Kidney glomerular epithelial cell (primary cell): ENCODE measurements at places on chromosomes 12 and 14.

DNA sequence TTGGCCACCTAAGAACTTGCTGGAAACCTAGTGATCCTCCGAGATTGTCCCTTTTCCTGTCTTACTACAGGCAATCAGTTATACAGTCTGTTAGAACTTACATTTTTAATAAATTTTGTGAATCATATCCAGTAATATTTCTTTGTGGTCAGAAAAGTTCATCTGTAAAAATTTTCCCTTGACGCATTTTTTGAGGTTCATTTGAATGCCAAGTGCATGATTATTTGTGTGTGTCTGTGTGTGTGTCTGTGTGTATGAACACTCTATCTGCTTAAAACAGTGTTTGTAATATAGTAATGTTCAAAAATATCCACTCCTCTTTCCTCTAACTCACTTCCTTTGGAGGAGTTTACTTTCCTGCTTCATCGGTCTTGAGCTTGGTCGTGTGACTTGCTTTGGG lies 468.7 kb upstream of the FLRT2 start:
- no peak for DNase-seq

DNA sequence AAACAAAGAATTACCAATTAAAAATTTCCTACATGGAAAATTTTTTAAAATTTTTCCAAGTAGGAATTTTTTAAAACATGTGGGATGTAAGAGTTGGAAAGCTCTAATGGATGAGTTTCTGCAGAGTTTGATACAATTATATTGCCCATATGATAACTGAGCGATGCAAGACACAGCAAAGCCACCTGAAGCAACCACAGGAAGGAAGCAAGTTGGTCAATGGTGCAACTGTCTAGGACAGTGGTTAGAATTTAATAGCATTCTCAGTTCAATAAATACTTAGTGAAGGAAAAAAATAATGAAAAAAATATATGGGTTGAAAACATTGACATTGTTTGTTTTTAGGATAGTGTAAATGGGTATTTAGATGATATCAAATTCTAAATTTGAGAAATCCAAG lies 178.6 kb upstream of the GARIN2 start:
- no peak for DNase-seq

DNA sequence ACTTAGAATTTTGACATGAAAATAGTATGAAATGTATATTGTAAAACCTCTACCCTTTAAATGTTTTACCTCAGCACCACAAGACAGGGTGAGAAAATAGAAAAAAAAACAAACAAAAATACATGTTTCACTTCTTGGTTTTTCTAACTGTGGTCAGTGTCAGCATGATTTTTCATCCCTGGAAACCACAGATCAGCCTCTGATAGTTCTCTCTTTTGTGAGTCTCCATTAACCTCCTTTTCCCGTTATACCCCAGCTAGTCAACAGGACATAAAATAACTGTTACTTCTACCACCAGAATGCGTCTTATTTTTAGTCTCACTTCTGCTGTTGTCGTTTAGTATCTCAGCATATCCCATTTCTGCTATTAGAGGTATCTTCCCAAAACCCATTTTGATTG lies 48.3 kb upstream of the KCNMB4 start:
- no peak for DNase-seq

DNA sequence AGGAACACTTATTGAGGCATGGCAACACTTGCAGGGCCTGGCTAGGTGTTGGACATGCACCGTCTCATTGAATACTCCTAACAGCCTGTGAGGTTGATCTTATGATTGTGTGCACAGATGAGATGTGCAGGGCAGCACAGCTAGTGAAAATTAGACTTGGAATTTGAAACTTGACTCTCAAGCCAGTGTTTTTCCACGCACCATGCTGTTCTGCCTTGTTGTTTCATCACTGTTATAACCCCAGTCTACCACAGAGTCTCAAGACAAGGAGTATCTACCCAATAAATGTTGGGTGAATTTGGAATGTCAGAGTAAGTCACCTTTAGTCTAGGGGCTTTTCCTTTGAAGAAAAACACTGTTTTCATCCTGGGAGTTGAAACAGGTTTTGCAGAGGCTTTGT lies 55.8 kb upstream of the LRIG3 start:
- DNase-seq: no peak

DNA sequence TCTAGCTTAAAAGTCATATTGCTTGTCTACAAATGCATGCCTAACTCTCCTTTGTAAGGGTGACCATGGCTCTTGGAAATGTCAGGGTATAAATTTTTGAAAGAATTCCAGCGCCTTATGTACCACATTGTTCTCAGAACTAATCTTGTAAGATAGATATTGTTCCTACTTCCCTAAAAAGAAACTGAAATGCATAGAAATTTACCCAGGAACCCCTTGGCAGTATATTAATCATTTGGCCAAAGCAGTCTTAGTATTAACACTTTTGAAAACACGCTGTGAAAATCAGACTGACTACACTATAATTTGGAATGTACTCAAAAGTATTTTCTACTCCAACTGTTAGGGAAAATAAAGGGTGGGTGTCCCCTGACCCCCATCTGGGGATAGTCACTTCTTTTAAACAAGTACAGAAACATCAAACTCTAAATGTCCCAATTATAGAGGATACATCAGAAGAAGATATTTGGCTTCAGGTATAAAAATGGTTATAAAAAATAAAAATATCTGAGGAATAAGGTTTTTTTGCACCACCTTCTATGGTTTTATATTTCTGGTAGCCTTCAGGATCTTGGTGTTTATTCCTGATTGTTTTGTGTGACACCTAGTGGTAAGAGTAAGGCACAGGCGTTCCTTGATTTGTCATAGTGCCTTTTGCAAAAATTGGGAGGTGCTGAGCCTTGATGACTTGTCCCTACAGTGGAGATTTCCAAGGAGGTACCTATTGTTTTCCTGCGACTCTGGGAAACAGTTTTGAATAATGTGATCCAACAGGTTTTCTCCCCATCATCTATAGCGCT lies 2.2 kb upstream of the NFKBIA start:
- DNase-seq: peak; percentile 55

DNA sequence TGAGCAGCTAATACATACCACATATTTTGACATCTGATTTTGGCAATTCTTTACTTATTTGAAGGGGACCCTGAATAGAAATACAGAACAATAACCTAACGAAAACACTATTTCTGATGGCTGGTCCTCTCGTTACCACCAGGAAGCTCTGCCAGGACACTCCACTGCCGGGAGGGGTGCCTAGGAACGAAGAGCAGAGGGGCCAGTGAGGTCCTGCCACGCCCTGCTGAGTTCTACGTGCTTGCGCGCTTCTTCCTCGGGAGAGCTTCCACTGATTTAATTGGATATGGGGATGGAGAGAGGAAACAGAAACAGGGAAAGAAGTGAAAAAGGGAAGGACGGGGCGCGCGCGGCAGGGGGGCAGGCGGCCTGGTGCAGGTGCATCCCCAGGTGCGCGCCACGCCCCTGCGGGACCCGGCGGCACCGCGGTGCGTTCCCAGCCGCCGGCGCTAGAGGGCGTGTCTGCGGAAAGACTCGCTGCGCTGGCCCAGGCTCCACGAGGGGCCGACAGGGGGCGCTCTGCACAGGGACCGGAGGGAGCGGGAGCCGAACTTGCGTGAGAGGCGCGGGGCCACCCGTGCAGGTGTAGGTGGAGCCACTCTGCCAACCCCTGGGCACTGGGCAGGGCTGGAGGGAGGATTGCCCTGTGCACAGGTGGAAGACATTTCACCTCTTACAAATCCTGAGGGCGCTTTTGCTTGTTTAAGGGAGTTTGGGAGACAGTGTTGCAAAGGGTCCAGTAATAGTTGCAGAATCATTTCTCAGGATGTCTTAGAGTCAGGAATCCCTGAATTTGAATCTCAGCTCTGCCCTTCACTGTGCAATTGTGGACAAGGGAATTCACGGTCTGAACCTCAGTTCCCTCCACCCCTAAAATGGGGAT lies 986.3 kb upstream of the TMEM132C start:
- peak; percentile 20 for DNase-seq

GRCh38 chr14:99257673-99258221 lies 14.2 kb downstream of the BCL11B start:
- DNase-seq: no peak

DNA sequence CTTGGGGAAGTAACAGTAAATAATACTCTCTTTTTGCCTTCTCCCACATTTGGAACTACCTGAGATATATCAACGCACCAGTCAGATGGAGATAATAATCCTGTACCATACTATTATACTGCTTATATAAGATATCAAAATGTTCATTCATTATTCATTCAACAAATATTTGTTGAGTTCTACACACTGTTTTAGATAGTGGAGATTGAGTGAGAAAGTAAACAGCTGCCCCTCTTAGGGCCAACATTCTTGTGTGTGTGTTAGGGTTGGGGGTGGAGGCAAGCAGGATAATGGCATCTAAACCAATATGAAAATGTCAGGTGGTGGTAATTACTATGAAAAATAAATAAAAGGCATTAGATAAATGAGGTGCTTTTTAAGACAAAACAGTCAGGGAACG lies 14.0 kb downstream of the MIS18BP1 start:
- DNase-seq: no peak

DNA sequence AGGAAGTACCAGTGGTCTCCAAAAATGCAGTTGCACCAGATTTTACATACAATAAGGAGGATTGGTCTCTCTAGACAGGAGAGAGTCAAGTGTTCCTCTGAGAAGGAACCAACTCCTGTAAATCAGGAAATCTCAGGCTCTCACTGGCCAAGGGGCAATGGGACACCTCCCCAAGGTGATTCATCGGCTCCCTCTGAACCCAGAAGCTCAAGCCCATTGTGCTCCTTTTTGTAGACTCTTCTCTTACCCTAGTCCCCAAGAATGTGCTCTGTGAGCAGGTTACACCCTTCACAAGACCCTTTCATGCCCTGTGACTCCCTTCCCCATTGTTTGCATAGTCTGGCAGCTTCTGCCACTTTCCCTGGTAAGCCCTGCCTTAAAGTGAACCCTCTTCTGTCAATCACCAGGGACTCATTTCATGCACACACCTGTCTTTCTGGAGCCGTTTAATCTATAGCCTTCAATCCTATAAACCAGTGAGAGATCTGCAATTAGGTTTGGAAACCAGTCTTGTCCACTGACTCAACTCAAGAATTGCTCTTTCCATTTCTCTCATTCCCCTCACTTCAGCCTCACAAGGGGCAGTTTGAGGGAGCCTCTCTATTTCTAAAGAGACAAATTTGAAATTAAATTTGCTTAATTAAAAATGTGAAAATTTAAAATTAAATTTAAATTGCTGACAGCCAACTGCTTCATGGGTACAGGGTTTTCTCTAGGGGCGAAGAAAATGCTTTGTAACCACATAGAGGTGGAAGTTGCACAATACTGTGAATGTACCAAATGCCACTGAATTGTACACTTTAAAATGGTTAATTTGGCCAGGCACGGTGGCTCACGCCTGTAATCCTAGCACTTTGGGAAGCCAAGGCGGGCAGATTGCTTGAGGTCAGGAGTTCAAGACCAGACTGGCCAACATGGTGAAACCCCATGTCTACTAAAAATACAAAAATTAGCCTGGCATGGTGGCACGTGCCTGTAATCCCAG lies 38.3 kb upstream of the LTA4H start:
- DNase-seq: no peak

DNA sequence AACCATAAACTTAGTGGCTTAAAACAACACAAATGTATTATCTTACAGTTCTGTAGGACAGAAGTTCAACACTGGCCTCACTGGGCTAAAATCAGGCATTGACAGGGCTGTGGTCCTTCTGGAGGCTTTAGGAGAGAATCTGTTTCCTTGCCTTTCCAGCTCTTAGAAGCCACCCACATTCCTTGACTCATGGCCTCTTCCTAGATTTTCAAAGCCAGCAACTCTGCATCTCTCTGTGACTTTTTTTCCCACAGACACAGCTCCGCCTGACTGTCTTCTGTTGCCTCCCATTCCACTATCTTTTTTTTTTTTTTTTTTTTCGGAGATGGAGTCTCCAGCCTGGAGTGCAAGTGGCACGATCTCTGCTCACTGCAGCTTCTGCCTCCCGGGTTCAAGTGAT lies 11.8 kb upstream of the NFATC4 start:
- no peak for DNase-seq

DNA sequence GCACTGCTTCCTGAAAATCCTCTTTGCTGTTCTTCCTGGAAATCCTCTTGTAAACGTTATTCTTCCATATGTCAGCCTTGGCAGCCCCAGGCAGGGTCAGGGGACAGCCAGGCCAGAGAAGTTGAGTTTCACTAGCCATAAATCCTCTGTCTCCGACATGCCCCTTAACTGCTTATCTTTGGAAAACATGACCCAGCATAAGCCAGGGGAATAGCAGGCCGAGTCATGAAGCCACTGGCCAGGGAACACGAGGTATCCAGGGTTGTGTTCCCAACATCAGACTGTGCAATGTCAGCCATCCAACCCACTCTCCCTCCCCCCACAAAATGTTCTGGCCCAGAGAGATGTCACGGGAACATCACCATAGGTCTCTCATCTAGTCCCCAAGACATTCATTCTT lies 453.9 kb downstream of the MED13L start:
- DNase-seq: no peak

- DNase-seq: no peak
These were observed 37.6 kb downstream of the CEP83 start for GRCh38 chr12:94421868-94422740.

DNA sequence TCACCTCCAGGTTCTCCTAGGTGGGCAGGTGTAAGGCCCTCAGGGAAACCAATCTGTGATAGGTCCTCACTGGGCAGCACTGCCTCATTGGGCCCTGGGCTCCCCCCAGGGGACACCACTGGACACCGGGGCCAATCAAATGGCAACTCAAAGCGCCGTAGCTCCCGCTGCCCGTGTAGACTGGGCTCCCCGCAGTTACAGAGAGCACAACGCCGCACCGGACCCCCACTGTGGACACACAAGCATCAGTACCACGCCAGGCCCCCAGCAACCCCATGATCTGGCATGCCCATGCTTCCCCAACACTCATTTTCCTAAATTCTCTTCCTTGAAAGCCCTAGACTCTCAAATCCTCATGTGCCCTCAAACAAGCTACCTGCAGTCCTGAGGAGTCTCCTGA lies 6.1 kb downstream of the KMT2D start:
- DNase-seq: no peak

DNA sequence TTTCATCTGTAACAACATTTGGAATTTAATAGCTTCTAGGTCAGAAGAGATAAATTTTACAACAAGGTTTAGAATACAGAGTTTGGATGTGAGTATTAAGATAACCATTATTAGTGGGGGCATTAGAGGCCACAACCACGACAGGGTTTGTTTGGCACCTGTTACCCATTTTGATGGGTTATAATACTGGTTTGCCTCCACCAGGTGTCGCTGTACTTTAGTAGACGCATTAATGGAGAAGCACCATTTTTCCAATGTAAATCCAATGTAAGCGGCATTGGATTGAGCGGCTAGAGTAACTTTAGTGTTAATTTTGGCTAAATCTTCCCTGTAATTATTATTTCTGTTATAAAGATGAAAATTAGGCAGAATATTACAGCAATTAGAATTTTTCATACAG lies 136.2 kb downstream of the SLCO1B3 start:
- DNase-seq: no peak

- DNase-seq: peak; percentile 63
These were observed 40.5 kb upstream of the KCNA5 start for GRCh38 chr12:5003025-5003666.

DNA sequence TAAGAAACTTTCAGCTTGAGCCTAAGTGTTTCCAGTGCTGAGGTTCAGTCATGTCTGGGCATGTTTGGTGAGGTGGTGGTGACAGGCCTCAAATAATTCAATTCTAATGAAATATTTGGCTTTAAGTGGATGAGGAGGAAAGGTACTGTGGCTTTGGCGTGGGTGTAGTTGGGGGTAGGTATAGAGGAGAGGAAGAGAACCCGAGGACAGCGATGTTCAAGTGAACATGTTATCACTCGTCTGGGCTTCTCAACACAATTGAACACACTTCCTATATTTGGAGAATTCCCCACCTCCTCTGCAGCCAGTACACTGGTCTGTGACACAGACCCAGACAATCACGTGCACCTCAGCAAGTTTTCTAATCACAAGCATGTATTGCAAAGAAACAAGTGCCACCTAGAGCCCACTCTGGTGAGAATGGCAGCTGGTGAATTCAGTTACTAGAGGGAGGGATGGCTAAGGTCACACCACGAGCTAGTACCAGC lies 53.0 kb downstream of the IFNG-AS1 start:
- DNase-seq: no peak
